ENCODE measurements at places on chromosomes 1 and 21.

DNA sequence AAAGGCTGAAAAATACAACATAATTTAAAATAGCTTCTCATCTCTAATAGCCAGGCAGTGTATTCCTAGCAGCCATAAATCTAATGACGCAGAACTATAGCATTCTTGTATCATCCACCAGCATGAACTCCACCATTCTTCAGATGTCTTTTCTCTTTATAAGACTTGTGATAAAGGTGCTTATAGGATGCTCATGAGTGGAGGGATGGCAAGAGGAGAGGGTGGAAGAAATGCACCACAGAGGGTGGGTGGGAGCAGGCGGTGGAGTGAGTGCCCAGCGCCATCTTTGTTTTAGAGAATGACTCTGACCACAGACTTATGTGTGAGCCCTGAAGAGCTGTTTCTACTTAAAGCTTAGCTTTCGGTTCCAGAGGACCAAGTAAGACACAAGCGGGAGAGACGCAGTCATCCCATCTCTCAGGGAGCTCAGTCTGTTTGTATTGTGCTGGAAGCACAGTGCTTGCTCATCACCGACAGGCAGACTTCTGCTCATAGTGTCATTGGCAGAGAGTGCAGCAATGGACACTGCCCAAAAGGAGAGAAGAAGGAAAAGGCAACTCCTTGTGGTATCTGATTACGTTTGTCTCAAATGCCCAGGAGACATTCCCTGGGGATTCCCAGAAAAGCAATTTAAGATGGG is 65.6 kb downstream of the KCNJ15 start:
- no peak for DNase-seq

GRCh38 chr1:165494949-165495857 is 48.6 kb upstream of the LRRC52 start:
- DNase-seq = no peak

DNA sequence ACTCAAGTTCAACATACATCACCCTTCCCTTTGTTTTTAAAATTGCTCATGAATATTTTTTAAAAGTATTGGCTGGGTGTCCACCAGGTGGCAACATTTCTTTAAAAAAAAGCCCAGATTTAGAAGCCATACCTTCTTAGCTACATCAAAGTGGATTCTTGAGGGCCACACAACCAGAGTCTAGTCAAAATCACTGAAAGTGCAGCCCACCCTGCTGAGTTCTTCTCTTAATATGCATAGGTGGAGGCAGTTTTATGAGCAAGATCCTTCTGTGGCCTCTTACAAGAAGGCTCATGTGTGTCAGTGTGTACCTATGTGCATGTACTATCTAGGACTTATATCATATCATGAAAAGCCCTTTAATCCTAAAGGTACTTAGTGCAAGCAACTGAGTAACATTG is 16.9 kb upstream of the GNG12 start:
- no peak for DNase-seq

DNA sequence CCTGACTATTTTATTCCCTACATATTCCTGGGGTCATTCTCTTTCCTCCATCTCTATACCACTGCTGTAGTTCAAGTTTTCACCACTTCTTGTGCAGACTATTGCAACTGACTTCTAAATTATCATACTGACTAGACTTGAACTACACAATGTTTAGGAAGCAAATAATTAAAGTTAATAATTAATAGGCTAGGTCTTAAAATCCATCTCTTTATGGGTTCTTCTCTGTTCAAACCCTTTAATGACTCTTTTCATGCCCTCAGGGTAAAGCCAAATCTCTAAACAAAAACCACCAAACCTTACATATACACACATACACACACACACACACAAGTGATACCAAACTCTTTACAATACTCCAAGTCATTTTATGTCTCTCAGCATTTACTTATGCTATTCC is 22.3 kb upstream of the MOB3C start:
- no peak for DNase-seq

DNA sequence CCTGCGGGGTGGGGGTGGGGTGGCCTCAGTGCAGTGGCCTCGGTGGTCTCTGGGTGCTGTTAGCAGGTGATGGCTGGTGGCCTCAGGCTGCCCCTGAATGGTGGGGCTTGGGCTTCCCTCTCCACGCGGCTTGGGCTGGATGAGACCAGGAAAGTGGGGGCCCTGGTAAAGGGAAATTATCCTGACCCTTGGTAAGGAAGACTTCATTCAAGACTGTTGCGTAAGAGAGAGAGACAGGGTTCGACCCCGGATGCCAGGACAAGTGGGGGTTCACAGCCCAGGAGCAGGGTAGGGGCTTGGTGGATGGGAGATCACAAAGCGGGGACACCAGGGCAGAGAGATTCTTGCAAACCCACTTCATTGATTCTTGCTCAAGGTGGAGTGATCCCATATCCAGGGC is 5.5 kb upstream of the TTC34 start:
- DNase-seq = no peak

DNA sequence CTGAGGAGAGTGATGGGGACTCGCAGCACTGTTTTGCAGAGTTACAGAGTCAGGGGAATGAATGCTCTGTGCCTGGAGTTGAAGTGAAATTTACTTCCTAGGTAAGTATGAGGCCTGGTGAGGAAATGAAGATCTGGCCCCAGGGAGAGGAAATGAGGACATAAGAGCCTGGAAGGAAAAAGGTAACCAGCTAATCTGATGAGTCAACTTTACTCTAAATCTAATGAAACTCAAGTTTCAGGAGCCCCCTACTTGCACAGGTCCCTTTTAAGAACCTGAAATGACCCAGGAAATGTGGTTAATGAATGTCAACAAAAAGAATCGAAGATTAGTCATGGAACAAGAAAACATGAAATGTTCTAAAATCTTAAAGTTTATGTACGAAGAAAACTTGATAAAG is 599.0 kb downstream of the AGBL4 start:
- no peak for DNase-seq
